ENCODE measurements at places on chromosomes 16 and 17.

GRCh38 chr16:2711370-2712062 lies 8.5 kb downstream of the PRSS27 start:
- DNase-seq = no peak

DNA sequence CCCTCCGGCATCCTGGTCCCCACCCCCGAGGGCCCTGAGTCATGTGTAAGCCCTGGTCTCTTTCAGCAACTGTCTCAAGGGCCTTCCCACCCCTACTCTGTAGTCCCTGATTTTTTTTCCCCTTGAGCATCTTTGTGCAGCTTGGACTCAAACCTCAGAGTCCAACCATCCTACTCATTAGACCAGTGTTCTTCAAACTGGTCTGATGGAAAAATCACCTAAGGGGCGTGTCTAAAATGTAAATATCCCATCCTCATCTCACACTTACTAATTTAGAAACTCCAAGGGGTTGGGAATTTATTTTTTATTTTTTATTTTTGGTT lies 624 bp downstream of the G6PC3 start:
- DNase-seq = no peak

DNA sequence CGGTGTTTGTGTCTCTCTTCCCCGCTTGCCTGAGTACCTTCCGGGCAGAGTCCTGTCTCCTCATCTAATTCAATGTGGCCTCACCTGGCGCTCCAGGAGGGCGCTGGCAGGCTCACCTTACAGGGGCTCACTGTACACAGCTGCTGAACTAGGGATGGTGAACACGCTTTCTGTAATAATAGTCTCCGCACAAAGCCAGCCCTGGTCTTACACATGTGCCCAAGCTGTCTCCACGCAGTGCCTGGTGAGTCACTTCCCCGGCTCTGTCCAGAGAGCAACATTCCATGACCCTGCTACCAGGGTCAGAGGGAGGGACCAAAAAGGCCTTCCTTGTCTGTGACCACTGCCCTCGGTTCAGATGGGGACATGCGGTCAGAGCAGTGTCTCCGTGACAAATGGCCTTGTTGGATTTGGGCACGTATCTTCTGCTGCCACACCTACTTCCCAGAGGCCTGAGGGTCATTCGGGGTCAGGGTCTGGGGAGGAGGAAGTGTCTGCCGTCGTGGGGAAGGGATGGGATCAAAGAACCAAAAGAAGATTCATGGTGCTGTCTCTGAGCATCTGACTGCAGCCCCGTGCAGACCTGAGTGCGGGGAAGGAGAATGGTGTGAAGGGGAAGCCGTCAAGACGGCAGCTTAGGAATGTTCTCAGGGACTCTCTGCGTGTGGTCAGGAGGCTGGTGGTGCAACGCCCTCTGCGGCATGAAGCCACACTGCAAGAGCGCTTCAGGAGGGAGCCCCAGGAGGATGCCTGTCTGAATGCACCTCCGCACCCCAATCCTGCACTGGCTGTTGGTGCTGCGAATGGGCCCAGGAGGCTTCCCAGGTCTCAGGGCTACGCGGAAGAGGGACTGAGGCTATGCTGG lies 68.8 kb downstream of the IL21R start:
- DNase-seq = no peak

GRCh38 chr16:20735490-20735889 lies 6.1 kb downstream of the THUMPD1 start:
- DNase-seq = no peak

- DNase-seq = no peak
These were observed 7.5 kb upstream of the CEP131 start for GRCh38 chr17:81230043-81230820.

GRCh38 chr16:87931504-87931903 lies 4.8 kb downstream of the CA5A start:
- no peak for DNase-seq

DNA sequence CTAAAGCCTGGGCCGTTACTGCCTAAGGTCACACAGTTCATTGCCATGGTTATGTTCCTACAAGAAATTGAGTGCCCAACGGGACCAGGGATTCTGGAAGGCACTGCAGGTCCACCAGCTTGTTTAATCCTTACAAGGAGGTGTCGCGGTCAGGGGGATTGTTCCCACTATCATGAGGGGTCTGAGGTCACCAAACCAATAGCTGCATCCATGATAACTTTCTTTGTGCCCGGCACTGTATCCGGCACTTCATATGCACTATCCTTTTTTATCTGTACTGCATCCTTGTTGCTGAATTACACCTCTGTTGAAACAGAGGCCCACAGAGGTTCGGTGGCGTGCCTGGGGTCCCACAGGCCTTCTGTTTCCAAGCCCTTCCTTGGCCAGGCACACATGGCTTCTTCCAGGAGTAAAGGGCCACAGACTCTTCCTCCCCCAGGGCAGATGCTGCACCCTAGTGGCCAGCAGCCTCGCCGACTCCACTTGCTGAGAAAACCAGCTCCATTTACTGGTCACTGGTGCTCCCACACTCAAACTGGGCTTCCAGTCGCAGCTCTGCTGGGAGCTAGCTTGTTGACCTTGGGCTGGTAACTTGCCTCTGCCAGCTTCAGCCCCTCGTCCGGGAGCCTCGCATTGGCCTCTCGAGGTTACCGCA lies 82.0 kb upstream of the PLCG2 start:
- no peak for DNase-seq

DNA sequence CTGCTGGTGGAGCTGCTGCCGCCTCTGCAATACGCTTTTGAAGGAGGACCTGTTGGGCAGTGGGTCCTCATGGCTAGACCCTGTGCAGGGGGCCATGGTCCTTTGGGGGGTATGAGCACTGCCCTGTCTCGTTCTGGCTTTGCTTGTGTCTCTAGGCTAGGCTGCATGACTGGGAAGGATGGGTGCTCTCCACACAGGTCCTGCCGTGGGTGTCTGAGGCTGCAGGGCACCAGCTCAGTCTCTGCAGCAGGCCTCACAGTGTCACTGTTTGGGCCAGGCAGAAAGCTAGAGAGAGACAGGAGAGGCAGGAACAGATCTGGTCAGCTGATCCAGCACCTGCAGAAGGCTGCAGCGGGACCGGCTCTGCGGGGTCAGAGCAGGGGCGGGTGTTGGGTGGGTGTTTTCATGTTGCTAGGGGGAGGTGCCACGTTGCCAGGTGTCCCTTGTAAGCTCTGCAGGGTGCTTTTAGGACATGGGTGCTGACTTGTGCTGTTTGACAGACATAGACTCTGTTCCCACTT lies 111.4 kb downstream of the SNX29 start:
- DNase-seq = no peak

DNA sequence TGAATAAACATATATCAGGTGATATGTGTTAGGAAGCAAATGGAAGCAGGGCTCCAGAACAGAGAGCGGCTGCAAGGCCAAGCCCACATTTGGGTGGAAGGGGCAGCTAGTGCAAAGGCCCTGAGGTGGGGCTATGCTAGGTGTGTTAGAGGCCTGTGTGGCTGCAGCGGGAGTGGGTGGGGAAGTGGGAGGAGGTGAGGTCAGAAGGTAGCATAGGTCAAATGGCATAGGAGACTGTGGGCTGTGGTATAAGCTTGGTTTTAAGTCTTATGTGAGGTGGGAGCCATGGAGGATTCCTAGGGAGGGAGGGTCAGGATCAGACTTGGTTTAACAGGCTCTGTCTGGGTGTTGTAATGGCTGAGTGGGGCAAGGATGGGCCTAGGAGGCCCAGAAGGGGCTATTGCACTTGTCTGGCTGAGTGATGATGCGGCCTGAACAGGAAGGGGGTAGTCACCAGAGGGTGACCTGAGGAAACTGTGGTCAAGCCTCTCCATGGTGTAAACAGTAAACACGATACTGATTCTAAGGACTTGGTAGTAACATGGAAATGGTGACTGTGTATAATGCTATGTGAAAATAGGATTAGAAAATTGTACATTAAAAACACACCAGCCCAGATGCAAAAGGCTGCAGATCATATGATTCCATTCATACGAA lies 31.1 kb downstream of the RAI1 start:
- DNase-seq = no peak

DNA sequence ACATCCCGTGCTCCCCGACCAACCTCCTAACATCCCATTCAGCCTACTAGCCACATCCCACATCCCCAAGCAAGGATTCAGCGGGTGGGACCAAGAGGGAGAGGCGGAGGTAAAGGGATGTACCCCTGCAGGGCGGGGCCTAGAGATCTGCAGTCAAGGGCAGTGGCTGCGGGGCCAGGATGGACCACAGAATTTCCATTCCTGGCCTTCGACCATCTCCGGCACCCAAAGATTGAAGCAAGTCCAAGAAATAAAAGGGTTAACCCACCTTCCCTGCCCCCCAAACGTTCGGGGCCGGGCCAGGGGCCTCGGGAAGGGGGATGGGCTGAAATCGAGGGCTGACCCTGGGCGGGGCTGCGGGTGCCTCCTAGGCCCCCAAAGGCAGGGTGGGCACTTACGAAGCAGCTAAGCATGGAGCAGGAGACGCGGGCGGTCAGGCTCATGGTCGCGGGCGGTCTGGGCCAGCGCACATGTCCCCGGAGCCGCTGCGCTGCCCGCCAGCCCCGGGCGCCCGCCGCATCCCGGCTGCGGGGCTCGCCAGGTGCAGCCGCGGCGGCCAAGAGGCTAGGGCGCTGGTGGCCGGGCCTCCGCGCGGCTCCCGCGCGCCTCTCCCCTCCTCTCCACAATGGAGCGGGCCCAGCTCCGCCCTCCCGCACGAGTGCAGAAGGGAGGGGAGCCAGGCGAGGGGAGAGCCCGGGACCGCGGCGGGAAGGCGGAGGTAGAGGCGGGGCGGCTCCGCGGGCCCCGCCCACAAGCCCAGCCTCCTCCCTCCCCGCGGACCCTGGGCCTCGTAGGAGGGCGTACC lies at the start of gene MTMR4:
MTMR4 (minus strand) TSS at position 674 of the 805 bp plus-strand sequence; CDS start at position 443, 231 bp downstream.
- DNase-seq = peak; percentile 66

GRCh38 chr17:49814781-49815529 lies 26.5 kb downstream of the KAT7 start:
- DNase-seq = no peak

DNA sequence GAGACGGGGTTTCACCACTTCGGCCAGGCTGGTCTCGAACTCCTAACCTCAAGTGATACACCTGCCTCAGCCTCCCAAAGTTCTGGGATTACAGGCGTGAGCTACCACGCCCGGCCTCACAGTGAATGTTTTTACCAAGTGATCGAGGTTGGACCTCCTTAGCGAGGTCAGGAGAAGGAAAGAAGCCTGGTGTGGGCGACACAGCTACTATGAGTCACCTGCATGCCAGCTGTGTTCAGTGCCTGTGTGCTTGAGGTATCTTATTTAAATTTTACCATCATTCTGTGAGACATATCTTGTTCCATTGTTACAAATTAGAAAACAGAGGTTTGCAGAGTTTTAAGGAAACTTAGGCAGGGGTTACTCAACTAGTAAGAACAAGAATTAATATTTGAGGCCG lies 174.8 kb upstream of the DYNLRB2 start:
- DNase-seq = no peak

DNA sequence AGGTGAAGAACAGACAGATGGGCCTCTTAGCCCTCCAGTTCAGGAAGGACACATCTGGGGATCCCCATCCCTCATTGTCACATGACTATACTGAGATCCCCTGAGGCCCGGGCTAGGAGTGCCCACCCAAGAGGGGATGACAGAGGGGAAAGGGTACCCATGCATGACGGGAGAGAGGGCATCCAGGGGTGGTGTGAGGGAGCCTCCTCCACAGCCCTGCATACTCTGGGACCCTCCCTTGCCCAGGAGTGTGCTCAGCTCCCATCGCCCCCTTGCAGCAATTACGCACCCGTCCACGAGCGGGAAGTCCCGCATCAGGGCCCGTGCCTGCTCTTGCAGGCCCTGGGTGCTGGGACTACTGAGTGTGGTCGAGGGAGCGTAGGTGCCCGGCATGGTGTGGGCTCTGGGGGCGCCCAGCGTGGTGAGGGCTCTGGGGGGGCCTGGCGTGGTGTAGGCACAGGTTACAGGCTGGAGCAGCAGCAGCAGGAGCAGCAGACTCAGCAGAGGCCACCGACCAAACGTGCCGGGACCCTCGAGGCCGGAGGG lies 6.5 kb downstream of the DPEP2 start:
- DNase-seq = no peak
